Activated T-cell treated with anti-CD3 and anti-CD28 coated beads for 48 hours (primary cell): ENCODE measurements at places on chromosomes 5 and 9.

- DNase-seq = no peak
Observed at GRCh38 chr9:103714992-103715391, 379.1 kb upstream of the SMC2 start.

DNA sequence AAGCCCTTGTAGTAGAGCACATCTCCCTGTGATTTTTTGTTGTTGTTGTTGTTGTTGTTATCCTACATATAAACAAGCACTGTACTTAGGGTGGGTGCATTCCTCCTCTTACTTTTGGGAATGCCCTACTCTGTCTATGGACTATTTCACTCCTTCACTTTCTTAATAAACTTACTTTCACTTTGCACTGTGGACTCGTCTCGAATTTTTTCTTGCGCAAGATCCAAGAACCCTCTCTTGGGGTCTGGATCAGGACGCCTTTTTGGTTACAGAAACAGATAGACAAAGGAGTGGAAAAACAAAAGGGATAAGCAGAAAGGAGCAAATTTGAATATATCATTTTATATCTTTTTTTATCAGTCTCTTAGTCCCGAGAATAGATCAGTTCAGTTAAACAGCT is 14.4 kb upstream of the PAIP1 start:
- DNase-seq = no peak

GRCh38 chr5:168953351-168953750 is 347.6 kb downstream of the SLIT3 start:
- no peak for DNase-seq

GRCh38 chr5:52956014-52956413 is 33.1 kb upstream of the ITGA2 start:
- no peak for DNase-seq

- no peak for DNase-seq
Observed at GRCh38 chr9:69391946-69392345, 66.9 kb downstream of the ENTREP1 start.

DNA sequence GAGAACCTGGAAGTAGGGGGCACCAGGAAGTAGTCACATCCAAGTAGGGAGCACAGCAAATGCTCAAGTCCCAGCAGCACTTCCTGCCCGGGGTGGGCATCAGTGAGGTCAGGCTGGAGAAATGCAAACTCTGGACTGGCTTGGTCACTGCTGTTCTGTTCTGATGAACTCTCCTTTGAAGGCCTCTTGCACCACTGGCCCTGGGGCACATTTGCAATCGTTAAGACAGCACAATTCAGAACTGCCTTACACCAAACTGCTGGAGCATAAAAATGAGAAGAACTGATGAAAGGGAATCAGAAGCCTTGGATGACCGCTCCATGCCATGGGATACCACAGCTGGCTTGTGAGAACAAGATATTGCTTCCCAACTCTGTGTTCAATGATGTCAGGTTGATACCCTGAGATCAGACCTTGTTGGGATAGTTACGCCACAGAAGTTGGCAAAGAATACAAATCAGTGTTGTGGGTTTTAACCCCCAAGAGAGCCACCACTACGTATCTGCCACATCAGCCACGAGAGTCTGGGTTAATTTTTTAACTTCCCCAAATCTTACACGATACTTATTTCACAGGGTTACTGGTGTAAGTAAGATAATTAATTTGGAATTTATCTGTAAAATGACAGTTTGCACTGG is 42.3 kb upstream of the ZSWIM6 start:
- no peak for DNase-seq

GRCh38 chr5:94815313-94816039 is 197.0 kb downstream of the SLF1 start:
- DNase-seq = no peak
